SK-MEL-5 (cell line): ENCODE measurements at places on chromosomes 6 and 20. TPM values are rescaled to one million over a fixed set of nuclear protein-coding genes. Genes with fewer than 3 reads are reported as not detected.

DNA sequence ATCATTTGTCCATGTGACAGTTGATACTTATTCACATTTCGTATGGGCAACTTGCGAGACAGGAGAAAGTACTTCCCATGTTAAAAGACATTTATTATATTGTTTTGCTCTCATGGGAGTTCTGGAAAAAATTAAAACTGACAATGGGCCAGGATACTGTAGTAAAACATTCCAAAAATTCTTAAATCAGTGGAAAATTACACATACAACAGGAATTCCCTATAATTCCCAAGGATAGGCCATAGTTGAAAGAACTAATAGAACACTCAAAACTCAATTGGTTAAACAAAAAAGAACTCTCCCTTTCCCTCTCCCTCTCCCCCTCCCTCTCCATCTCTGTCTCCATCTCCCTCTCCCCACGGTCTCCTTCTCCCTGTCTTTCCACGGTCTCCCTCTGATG lies 19.4 kb upstream of the EIF2S2 start:
- no peak for DNase-seq

- DNase-seq: peak; percentile 36
Observed at GRCh38 chr20:58028123-58028522, 200.3 kb downstream of the ANKRD60 start.

DNA sequence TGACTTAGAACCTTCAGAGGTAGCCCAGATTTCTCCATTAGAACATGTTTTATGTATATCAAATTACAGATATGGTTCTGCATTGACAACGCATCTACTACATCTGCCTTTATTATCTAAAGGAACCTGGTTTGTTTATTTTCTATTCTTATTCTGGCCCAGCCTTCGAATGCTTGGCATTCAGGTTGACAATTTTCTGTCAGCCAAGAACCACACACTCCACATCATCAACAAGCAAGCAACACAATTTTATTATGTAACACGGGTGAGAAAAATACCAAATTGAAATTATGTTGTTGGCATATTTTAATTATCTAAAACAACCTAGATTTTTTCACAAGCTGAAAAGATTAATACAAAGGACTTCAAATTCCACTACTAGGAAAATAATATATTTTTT lies 14.6 kb downstream of the MAP3K5 start:
- no peak for DNase-seq

GRCh38 chr6:3226481-3227362 lies 731 bp downstream of the TUBB2B start:
- DNase-seq: no peak

PSORS1C1 gene
- not detected in 2 replicates for total RNA-seq

CNR1 gene
- total RNA-seq: 1.7 and 2.0 TPM in 2 replicates

DNA sequence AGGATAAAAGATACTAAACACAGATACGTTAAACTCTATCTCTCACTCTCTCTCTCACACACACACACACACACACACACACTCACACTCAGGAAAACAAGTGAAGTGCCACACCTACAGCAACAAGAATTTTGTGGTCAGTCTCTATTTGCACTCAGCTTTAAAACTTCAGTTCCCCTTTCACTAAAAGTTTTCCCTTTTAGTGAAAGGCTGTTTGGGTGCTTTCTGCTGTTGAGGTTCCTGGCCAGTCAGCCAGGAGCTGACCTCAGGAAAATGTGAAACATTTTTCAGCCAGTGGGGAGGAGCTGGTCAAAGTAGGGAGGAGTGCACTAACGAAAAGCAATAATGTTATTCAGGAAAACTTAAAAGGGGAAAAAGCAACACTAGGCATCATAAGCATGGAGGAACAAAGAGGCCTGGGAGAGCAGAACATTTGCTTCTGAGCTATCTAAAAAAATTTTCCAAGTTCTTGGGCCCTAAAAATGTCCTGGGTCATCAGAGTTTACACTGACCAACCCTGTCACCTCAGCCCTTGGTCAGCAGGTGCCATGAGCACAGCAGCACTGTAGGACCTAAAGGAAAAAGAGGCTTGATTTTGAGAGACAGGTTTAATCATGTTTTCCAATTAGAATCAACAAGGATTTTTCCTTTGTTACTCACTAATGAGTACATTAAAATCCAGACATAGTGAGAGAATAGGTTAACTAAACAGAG lies 30.7 kb upstream of the NT5E start:
- no peak for DNase-seq

DNA sequence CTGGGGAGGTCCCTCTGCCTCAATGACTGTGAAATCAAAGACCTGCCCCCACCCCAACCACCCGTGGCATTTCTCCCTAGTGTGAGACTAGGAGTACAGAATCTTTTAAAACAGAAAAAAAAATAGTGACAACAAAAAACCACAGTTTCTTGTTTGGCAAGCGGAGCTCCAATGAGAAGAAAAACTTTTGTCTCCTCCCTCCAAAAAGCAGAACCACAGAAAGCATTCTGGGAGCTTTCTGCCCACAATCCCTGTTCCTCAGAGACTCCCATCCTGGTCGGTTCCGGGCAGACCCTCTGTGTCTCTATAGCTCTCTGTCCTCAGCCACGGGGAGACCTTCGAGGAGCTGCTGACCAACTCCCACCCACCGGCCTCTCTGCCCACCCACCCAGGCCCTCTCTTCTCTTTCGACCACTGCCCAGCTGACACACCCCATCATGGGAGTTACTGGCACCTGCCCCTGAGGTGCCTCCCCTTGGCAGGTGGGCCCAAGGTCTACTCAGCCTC lies 4.9 kb downstream of the PREX1 start:
- no peak for DNase-seq

PROKR2 gene
- total RNA-seq: not detected in 2 replicates

DNA sequence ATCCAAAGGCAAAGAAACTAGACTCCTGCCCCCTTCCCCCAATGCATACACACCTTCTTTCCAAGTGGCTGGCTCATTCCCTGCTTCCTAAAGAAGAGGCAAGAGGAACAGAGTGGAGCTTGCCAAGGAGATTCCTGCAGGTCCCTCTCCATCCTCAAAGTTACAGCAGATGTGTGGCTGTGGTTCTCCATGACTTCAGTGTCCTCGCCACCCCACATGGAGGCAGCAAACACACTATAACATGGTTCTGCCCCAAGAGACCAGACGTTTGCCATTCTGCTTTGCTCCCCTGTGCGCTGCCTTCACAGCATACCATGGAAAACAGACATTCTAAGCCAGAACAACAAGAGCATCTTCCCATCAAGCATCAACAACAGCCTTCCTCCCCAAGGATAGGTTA lies 84.4 kb downstream of the BACH2 start:
- peak; percentile 38 for DNase-seq

SLC9A8 gene
- total RNA-seq: 8.3 and 10.4 TPM in 2 replicates

DNA sequence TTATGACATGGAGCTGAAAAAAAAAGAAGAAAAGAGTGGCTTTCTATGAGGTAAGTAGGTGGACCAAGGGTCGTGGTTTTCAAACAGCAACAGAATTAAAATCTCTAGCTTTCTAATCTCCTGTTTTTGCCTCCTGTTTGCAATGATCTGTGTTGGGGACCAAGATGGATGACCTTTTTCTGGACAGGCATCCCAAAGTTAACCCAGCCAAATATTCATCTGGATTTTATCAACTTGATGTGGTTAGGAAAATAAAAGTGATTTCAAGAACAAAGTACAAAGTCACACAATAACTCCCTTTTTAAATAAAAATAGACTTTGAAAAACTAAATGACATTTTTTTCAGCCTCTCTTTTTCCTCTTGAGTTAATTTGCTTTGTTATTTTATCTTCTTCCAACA lies 282.1 kb upstream of the PRDM1 start:
- no peak for DNase-seq

GRCh38 chr6:34566830-34567546 lies 10.9 kb upstream of the SPDEF start:
- DNase-seq: no peak

- DNase-seq: no peak
Observed at GRCh38 chr20:38441916-38442315, 6.8 kb upstream of the SNHG17 start.

EYA4 gene
- total RNA-seq: 52.9 and 55.3 TPM in 2 replicates

FOXA2 gene
- total RNA-seq: not detected in 2 replicates

GRCh38 chr6:37814374-37814773 lies 5.2 kb upstream of the ZFAND3 start:
- DNase-seq: no peak

DNA sequence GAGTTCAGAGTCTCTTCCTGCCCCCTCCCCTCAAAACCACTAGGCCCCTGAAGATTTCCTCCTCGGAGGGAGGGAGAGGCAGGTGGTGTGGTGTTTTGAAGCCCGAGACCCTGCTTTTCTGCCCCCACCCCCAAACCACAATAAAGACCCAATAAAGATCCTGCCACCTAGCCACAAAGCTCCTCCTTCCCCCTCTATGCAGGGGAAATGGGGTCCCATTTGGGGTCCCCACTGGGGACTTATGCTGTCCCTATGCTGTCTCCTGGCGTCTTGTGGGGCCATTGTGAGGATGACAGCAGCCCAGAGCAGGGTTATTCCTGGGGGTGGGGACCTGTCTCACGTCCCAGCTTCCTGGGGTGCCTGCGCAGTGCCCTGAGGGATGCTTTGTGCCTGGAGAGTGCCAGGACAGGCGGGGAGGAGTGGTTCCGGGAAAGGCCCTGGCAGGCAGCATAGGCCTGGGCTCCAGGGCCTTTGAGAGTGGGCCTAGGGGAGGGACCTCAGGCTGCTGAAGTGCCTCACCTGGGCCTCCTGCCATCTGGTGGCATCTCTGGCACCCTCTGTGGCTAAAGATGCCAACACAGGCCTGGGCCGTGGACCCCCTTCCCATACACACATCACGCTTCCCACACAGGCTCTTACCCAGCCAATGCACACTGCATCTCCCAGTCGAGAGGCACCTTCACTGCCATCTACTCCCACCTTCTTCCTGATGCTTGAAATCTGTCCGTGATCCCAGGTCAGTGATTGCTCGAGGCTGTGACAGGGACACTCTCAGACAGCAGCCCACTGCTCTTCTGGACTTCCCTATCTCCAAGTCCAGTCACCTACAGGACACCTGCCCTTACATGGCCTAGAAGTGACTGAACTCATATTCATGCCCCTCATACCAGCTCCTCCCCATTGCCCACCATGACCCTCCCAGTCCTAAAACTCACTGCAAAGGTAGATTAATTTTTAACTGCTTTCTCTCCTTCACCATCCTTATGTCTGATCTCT lies 7.9 kb upstream of the ARMC12 start:
- DNase-seq: no peak

PLA2G7 gene
- total RNA-seq: 0.19 and 0.53 TPM in 2 replicates

GRCh38 chr6:16078064-16078463 lies 50.8 kb upstream of the MYLIP start:
- DNase-seq: no peak

MYCT1 gene
- total RNA-seq: 0.11 TPM in 1 of 2 replicates, not detected in the other

DNA sequence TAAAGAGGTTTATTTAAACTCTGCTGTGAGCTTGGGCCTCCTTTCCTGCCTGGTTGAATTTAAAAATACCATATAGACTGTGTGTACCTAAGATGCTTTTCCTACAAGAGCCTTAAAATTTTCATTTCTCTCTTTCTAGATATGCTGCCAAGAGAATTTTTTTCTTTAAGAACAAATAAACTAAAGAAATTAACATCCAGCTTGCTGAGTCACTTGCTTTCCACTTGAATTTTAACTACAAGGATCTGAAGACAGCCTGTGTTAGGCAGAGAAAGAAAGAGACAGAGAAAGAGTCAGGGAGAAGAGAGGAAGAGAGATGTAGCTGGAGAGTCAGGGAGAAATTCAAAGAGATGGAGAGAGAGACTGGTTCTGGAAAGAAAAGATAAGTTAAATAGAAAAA lies 18.3 kb upstream of the SNAP25 start:
- DNase-seq: no peak

DNA sequence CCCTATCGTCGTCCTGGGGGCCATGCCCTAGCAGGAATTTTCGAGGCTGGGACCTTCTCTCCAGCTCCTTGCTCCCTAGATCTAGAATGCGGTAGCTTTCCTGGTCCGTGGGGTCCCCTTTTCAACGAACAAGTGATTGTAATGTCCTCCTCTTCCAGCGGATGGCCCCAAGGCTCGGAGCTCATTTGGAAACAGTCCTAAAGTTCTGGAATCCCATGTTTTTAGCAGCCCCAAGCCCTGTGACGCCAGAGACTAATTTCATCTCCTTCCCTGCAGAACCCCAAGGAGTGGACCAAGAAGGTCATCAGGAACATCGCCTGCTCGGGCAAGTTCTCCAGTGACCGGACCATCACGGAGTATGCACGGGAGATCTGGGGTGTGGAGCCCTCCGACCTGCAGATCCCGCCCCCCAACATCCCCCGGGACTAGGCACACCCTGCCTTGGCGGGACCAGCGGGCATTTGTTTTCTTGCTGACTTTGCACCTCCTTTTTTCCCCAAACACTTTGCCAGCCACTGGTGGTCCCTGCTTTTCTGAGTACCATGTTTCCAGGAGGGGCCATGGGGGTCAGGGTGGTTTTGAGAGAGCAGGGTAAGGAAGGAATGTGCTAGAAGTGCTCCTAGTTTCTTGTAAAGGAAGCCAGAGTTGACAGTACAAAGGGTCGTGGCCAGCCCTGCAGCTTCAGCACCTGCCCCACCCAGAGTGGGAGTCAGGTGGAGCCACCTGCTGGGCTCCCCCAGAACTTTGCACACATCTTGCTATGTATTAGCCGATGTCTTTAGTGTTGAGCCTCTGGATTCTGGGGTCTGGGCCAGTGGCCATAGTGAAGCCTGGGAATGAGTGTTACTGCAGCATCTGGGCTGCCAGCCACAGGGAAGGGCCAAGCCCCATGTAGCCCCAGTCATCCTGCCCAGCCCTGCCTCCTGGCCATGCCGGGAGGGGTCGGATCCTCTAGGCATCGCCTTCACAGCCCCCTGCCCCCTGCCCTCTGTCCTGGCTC lies 48.5 kb downstream of the PYGB start:
- DNase-seq: peak; percentile 36

DNA sequence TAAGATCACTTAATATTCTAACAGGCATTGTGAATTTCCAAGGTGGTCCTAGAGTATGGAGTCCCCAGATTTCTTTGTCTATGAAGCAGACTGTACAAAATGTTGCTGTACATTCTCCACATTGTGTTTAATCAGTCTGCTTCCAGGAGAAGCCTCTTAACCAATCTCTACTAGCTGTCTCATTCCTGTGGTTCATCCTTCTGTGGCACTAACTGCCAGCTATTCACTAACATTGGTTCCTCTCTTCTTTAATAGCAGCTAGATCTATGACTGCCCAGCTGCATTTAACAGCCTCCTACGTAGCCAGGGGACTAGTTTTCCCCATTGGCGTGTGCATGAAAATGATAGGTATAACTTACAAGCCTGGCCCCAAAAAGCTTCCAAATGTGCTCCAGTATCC lies 395.4 kb downstream of the SAMD5 start:
- no peak for DNase-seq

GRCh38 chr6:21321076-21321475 lies 272.5 kb upstream of the SOX4 start:
- peak; percentile 73 for DNase-seq

DNA sequence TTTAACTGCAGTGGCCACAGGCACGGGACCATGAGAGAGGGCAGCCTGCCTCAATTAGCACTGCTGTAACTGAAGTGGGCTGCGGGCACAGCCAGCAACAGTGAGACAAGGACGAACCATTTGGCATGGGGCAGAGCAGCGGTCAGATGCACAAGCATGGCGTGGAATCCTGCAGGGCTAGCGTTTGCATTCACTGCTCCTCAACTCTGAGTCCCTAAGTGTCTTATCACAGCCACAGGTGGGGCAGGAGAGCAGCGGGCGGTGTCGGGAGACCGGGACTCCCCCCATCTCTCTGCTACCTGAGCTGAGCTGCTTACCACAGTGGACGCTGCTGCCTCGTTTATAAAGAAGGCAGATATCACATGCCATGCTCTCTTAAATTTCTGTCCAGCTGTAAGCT lies 31.3 kb upstream of the PDE10A start:
- no peak for DNase-seq

TOX2 gene
- total RNA-seq: 0.37 and 0.51 TPM in 2 replicates

- no peak for DNase-seq
Observed at GRCh38 chr6:39231521-39232243, 2.4 kb upstream of the KCNK5 start.

QRSL1 gene
- 11.8 and 17.3 TPM in 2 replicates for total RNA-seq

ABHD16B gene
- not detected in 2 replicates for total RNA-seq

- DNase-seq: peak; percentile 47
Observed at GRCh38 chr6:130927305-130927704, 100.1 kb downstream of the SMLR1 start.
